ENCODE measurements at places on chromosomes 7 and 10.

GRCh38 chr10:62374862-62375710 is 917 bp downstream of the ZNF365 start:
- H3K36me3 ChIP-seq: no peaks in the 10 kb centered on the region
- H3K4me3 ChIP-seq: peak overlapping the region; percentile 77
- DNase-seq: no peak
- H3K27me3 ChIP-seq: peaks cover 13% of the 10 kb centered on the region
- H3K27ac ChIP-seq: peak overlapping the region; percentile 63
- H3K4me1 ChIP-seq: peaks cover 14% of the 10 kb centered on the region

- H3K4me3 ChIP-seq: peak overlapping the region; percentile 79
- no peaks in the 10 kb centered on the region for H3K36me3 ChIP-seq
- no peaks in the 10 kb centered on the region for H3K27me3 ChIP-seq
- H3K27ac ChIP-seq: peak overlapping the region; percentile 99
- peaks cover 49% of the 10 kb centered on the region for H3K4me1 ChIP-seq
- DNase-seq: no peak
Measured at GRCh38 chr10:103967448-103968071, 620 bp downstream of the SLK start.

DNA sequence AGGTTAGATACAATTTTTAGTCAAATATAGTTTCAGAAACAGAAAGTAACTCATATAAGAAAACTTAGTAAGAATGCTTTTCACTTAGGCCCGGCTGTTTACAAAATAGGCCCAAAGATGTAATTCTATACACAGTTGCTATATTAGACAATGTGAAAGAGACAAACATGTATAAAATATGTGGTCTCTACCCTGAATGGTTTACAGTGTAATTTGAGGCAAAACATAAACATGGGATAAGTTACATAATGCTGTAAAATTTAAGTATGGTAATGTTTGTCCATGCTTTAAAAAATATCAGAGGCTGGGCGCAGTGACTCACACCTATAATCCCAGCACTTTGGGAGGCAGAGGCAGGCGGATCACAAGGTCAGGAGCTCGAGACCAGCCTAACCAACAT is 18.7 kb downstream of the KRIT1 start:
- H3K4me3 ChIP-seq: no peak overlapping the region
- H3K27me3 ChIP-seq: no peaks in the 10 kb centered on the region
- no peaks in the 10 kb centered on the region for H3K4me1 ChIP-seq
- DNase-seq: no peak

DNA sequence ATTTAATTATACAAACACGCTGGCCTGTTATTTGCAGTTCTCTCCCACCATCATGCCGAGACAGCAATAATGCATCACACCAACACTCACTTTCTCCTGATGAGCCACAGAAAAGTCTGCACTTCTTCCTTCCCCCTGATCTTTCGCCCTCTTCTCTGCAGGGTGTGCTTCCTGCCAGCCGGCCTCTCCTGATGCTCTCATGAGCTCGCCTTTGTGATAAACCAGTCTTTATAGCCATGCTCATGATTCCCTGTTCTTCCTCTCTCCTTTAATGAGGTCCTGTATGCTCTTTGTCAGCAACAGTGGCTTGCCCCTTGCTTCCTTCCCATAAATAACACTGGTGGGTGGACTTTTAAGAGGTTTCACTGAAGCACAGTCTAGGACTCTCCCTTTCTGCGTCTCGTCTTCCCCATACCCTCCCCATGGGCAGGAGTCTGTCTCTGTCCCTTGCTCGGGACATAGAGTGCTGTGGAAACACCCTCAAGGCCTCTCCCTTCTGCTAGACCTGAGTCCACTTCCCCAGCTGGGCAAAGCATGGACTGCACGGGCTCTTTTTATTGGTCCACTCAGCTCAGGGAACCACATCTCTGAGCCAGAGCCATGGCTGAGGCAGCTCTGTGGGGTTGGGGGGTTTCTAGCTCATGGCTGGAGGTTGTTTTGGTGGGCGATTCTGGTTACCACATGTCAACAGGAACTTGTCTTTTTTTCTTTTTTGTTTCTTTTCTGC is 133.9 kb downstream of the C10orf105 start:
- no peak overlapping the region for H3K4me3 ChIP-seq
- H3K36me3 ChIP-seq: no peaks in the 10 kb centered on the region
- H3K27me3 ChIP-seq: no peaks in the 10 kb centered on the region
- no peak overlapping the region for H3K27ac ChIP-seq
- DNase-seq: no peak

Data from esophagus muscularis mucosa (tissue), 4 donors.